Stimulated activated CD8-positive, alpha-beta memory T cell treated with anti-CD3 and anti-CD28 coated beads, Interleukin-2, amount 100 ng/mL, for 1 hour (primary cell): ENCODE measurements at places on chromosomes 12 and 14.

DNA sequence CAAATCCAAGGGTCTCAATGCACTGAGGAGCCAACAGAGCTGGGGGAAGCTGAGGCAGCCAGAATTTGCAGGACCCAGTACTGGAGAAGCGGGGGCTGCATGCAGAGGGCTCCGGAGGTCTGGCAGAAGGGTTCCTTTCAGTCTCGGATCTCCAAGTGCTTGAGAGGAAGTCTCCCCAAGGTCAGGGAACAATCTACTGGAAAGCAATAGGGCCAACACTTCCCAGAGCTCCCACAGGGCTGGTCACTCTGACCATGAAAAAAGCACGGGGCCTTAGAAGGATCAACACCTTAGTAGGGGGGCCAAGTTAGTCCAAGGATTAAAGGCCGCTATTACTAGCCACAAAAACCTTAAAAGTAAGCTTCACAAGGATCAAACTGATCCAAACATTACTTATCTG is 31.7 kb downstream of the SPPL3 start:
- DNase-seq = no peak

DNA sequence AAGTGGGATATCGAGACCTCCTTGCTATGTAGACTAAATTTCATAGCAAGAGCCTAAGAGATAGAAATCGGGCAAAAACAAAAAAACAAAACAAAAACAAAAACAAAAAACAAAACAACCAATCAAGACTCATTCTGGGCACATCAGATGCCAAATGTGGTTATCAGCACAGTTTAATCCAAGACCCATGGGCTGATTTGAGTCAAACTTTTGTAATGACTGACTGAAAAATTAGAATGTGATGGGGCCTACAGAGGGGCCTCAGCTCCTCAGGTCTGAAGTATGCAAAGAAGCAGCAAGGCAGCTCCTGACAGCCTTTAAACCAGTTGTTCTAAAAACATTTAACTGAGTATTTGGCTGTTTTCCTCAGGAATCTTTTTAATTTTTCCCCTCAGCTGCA is 49.3 kb downstream of the SLC4A8 start:
- no peak for DNase-seq

DNA sequence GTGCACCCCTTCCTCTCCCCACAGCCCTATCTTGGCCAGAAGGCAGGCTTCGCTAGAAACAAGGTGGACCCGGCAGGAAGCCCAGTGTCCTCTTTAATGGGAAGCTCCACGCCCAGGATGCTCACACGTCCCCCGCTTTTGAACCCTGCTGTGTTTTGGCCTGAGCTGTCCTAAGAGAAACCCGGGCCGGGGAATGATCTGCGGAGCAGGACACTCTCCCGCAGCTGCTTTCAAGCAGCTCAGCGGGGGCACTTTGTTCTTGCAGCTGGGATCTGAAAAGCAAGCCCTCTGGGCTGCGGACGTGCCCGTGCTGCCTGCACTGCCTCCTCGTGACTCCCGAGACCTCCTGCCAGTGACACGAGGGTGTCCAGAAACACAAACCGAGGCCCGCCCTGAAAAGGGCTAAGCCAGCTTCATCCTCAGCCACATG is 30.0 kb downstream of the SCARB1 start:
- DNase-seq = no peak

DNA sequence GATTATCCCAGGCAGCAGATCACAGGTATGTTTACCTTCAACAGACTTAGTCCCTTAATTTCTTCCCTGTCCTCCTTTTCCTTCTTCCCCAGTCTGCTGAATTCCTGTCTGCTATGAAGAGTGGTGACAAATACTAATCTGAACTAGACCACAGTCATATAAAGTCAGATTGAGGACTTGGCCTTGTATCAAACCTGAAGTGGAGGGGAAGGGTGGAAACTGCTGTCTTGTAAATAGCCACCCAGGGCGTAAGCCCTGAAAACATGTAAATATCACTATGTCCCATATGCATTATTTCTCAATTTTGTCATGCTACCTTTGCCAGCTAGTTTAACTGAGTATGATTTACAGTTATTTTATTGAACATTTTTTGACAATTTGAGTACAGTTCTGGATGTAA is 368.0 kb downstream of the CCDC91 start:
- DNase-seq = no peak

DNA sequence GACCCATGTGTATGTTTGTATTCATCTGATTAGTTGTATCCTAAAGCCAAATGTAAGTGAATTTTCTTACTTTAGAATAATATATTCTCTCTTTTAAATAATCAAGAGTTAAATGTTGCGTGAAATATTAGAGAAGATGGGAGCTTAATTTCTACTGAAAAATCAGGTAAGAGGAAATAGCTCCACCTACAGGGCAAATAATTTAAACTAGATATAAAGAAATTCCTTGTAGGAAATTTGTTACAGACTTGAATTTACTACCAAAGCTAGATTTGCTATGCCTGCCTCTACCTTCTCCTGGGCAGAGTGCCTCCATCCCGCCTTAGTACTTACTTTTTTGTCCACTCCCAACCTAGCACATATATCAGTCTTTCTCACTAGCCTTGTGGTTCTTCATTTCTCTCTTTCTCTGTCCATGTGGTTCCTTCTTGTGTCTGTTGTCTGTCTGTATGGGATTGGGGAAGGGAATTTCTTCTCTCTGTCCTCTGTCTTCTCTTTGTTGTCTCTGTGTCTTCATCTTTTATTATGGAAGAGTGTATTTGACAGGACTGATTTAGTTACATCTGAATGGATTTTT is 44.7 kb downstream of the PALS1 start:
- no peak for DNase-seq

- DNase-seq = no peak
Measured at GRCh38 chr12:3097836-3098235, 20.7 kb downstream of the TSPAN9 start.

DNA sequence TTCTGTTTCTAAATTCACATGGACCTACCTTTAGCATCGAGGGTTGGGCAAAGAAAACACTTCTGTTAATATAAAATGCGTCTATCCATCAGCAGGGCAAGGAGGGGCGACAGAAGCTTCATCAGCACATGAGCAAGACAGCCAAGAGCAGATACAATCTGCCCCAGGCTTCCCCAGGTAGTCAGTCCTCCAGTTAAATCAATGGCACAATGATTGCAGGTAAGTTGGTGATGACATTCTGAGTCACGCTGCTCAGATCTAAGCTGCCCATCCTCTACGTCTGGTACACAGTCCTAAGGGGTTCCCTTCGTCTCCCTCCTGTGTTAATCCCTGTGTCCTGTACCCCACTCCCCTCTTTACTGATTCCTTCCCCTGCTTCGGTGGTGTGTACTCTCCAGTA is 38.8 kb downstream of the MAP3K9 start:
- no peak for DNase-seq

GRCh38 chr14:62599616-62600385 is 445.5 kb downstream of the KCNH5 start:
- no peak for DNase-seq

- DNase-seq = no peak
Measured at GRCh38 chr12:121723200-121723599, 10.6 kb downstream of the TMEM120B start.

GRCh38 chr12:54890339-54890738 is 36.0 kb downstream of the MUCL1 start:
- DNase-seq = no peak

- DNase-seq = no peak
Measured at GRCh38 chr14:90828642-90829487, 12.6 kb upstream of the TTC7B start.

DNA sequence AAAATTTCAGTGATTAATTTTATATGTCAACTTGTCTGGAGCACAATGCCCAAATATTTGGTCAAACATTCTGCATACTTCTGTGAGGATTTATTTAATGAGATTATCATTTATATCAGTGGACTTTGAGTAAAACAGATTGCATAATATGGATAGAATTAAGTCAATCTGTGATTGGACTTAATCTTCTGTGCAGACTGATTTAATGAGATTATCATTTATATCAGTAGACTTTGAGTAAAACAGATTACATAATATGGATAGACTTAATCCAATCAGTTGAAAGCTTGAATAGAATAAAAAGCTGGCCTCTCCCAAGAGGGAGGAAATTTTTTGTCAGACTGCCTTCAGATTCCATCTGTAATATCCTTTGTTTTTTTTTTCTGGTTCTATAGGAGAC is 1413.2 kb downstream of the LRFN5 start:
- no peak for DNase-seq

DNA sequence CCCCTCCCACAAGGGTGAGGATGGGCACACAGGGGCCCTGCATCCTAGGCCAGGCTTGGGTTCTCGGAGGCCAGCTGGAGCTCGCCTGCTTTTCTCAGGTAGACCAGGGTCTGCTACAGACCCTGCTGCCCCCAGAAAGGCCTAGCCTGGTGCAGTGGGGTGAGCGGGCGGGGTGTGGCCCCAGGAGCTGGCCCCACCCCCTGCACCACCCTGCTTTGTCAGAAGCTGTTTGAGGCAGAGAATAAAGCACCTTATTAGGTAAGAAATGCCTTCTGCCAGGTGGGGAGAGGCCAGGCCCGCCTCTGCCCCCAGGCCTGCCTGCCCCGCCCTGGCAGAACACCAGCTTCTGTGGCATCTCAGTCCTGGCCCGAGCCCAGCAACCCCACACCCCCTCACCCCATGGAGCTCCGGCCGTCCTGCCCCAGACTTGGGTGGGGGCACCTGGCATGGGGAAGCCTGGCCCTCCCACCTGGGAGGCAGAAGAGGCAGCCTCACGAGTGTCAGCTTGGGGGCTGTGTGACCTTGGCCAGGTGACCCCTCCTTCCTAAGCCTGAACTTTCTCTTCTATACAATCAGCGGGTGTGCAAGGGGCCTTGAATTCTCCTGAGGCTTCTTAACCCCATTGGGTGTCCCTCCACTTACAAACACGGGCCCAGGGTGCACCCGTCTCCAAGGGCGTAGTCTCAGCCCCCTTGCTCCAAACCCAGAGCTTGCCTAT is 43.2 kb downstream of the KRT80 start:
- DNase-seq = no peak

- DNase-seq = no peak
Measured at GRCh38 chr12:132324173-132324572, 5.2 kb downstream of the GALNT9 start.

GRCh38 chr14:61196792-61197191 is 84.3 kb downstream of the TMEM30B start:
- DNase-seq = no peak

DNA sequence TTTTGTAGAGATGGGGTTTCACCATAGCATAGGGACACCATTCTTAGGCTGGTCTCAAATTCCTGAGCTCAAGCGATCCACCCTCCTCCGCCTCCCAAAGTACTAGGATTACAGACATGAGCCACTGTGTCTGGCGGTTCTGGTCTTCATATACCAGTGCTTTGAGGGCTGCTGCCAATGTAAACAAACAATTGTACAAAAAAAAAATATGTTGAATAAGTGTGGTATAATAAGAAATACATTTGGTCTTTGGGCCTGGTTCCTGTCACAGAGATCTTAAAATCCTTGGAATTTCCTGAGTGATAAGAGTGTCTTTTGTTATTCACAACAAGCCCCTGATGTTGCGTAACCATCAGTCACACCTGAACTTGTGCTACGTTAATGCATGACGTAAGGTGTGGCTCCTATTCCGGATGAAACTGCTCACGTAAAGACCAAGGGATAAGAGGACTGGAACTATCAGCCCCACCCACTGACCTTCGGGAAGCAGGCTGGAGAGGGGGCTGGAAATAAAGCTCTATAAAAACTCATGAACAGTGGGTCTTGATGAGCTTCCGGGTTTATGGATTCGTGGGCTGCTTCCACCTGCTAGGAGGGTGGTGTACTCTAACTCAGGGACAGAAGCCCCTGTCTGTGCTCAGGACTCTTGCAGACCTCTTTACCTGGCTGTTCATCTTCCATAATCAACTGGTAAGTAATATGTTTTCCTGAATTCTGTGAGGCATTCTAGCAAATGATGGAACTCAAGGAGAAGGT is 16.5 kb upstream of the RIMKLB start:
- DNase-seq = no peak

DNA sequence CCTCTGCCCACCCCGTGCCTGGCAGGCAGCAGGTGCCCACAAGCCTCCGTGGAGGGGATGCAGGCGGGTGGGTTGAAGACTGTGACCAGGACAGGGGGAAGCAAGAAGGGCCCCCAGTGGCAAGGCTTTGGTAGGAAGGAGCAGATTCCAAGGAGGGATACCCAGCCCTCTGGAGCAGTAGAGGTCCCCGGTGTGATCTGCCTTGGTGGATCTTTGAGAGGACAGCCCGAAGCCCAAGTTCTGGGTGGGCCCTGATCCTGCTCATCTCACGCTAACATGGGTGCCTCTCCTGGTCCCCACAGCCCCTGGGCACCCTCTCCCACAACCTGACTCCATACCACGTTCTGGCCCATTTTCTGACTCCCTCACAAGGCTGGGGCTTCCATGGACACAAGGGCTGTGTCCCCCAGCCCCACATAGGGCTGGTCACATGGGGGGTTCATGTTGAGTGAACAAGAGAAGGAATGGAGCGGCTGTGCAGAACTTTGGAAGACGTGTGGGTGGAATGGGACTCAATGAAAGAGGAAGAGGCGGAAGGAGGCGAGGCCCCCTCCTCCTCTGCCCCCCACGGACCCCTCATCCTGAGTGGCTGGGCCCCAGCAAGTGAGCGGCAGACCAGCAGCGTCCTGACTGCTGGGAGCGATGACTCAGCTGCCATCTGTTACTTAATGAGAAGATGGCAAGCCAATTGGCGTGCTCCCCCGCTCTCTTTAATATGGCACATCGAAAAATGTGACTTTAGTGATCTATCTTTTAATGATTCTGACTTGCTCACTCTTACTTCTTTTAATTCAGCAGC is 77.0 kb upstream of the BCL11B start:
- DNase-seq = no peak

DNA sequence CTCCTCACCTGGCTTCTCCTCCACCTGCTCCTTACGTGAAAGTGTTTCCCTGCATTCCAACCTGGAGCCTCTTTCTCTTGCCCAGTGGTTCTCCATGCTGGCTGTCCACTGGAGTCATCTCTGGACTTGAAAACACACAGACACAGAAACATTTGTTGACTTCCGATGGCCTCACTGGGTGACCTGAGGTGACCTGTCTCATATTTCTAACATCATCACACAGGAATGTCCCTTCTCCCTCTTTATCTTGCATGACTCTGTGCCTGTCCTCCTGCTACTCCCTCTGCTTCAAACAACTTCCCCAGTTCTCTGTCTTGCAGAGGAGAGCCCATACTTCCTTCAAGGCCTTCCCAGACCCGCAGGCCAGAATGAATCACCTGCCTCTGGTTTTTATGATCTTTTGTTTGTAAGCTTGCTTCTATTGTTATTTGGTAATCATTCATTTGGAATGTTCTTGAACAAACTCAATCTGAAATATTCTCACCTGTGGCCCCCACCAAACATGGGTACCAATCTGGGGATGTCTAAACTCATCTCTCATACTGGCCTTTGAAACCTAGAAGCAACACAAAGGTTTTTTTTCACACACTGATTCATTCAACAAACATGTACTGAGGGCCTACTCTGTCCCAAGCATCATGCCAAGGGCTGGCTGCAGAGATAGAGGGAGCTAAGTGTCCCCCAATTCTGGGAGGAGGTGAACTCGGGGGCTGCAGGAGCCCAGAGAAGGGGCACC is 9.7 kb upstream of the RIN3 start:
- no peak for DNase-seq
